ENCODE measurements at places on chromosomes 3 and 15.

- DNase-seq: no peak
These were observed 200.3 kb upstream of the UMPS start for GRCh38 chr3:124529826-124530571.

GRCh38 chr3:115272036-115272824 is 125.1 kb upstream of the ZBTB20 start:
- DNase-seq: no peak

GRCh38 chr3:14369675-14370669 is 32.4 kb upstream of the SLC6A6 start:
- no peak for DNase-seq

DNA sequence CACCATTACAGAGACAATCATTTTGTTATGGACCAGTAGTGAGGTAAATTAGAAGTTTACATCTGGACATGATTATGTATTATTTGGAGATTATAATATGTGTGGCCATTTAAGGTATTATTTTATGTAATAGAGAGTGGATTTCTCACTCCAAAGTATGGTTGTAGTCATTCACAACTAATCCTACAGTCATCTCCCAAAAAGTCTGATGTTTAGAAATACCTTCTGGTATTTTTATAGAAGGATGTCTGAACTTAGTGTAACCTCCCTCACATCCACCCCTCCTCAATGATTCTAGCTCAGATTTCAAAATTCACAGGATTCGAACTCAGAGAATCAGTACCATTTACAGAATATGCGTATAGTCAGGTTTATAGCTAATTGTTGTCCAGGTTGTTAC is 346.6 kb upstream of the MEIS2 start:
- DNase-seq: no peak

DNA sequence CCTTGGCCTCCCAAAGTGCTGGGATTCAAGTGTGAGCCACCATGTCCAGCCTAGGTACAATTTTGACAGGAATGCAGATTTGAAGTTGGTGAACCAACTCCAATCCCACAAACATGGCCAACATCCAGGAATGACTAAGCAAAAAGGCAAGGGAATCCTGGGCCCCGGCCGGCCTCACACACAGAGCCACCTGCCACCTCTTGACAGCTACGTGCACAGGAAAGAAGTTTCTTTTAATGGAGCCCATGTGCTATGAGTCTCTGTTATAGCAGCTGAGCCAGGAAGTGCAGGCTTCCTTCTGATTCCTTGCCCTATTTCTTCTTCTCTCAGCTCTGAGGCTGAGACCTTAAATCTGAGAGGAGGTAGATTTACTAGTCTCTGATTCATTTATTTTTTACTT is 8.8 kb downstream of the TMEM40 start:
- no peak for DNase-seq

DNA sequence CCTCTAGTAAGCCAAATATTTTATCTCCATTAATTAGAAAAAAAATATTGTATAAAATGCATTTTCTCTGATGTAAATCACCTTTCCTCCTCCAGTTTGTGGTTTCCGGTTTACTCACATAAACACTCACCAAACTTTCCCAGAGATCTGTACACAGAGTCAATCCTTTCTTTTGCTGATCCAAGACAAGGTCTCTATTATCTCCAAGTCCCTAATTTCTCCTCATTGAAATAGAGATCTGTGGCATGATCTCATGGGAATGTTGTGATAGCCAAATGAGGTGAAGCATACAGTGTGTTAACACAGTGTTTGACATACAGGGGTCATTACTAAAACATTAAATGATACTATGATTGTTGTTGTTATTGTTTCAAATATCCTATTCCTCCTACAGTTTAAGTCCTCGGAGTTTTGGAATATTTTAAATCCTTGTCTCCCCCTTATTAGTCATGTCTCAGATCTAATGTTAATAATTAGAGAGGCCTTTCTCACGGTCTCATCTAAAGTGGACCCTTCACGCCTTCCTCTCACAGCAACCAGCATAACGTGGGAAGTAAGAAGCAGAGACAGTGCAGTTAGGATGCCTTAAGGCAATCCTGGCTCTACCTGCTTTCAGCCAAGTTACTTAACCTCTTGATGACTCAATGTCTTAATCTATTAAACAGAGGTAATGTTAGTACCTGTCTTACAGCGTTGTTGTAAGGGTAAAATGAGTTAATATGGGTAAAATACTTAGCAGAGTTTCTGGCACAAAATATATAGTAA is 333.3 kb downstream of the GRM7 start:
- DNase-seq: no peak

Data from KBM-7 (cell line).